ENCODE measurements at places on chromosomes 3 and 15.

DNA sequence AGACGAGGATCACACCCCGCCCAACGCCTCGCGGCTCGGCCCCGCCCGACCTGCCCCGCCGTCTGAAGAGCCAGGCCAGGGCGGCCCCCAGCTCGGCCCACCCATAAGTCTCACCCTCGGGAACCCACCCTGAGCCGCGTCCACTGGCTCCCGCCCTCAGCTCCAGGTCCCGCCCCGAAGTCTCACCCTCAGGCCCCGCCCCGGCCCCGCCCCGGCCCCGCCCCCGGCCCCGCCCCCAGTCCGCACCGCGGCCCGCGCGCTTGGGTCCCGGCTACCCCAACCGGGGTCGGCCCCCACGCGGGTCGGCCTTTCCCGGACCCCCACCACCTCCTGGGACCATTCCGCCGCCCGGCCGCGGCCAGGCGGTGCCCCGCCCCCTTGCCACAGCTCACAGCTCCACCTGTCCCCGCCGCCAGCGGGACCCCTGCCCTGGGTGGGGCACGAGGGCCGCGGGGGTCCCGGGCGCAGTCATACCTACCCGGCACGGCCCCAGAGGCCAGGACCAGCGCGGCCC is 489 bp downstream of the CSPG5 start:
- DNase-seq = peak; percentile 32

DNA sequence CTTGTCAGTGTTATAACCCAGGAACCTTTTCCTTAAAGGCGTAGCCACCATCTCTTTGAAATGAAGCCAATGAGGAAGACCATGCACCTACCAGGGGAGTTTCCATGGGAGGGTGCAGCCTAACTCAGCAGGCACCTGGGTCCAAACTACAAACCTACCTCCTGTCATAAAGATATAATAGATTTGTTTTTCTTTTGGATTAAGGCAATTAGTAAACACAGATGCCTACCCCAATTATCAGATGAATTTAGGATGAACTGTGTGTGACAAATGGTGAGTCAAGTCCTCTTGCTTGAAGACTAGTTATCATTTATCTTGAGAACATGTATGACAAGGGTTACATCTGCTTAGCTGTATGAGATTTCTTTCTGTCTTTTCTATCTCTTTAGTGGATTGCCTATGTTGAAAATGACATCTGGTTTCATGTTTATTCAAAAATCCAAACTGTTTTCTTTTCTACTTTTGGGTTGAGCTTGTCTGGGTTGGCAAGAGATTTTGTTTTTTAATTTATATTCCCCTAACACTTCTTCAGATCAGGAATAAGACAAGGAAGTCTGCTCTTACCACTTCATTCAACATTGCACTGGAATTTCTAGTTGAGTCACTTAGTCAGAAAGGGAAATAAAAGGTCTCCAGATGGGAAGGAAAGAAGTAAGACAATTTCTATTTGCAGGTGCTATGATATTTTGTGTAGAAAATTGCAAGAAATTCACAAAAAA is 149.9 kb downstream of the NEK10 start:
- DNase-seq = no peak

- no peak for DNase-seq
Measured at GRCh38 chr15:85955501-85956391, 123.9 kb upstream of the AGBL1 start.

DNA sequence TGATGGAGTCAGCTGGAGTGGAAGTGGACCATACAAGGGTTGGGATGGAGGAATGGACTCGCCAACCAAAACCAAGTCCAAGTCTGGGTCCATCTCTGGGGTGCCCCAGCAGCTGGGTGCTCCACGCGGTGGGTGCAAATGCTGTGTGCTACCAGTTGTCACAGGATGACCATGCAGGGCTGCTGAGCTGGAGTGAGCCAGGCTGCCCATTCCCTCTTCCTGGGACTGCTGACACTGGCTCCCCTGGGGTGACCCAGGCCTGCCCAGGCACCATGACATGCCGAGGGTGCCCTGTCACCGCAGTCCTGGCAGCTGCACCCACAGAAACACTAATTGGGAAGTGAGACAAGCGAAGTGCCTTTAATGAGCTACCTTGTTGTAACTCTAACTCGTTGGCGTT is 140.2 kb downstream of the TPRA1 start:
- no peak for DNase-seq

DNA sequence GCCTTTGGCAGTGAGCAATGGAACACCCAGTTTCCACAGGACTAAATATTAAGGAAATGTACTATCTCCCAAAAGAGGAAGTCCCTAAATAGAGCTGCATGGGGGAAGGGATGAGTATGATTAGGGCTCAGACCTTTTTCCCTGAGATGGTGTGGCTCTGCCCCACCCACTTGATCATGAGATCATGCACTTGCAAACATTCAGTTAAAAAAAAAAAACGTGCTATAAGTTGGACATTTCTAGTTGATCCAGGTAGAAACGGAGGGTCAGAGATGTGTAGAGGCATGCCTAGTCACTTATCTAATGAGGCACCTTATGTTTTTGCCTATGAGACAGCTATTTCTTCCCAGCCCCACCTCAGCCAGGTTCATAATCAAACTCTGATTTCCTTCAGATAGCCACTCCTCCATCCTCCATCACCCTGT is 24.5 kb upstream of the SSR3 start:
- no peak for DNase-seq

GRCh38 chr3:146783446-146783845 is 178.3 kb upstream of the PLSCR5 start:
- no peak for DNase-seq

- no peak for DNase-seq
Measured at GRCh38 chr3:26636096-26636727, 13.6 kb downstream of the LRRC3B start.

DNA sequence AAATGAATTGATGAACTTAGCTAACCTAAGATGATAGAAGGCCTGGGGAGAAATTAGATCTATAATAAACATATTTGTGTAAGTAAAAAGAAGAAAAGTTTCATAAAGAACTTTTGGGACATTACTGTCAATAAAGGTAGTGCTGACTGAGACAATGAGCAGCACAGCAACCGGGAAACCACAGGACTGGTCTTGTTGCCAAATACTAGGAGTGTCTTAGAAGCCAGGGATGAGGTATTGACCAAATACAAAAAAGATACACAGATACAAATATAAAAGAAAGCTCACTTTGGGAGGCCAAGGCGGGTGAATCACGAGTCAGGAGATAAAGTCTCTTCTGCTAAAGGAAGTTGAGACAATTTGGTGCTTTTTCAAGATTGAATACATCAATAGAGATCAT is 362.4 kb upstream of the ZNF385D start:
- DNase-seq = no peak

DNA sequence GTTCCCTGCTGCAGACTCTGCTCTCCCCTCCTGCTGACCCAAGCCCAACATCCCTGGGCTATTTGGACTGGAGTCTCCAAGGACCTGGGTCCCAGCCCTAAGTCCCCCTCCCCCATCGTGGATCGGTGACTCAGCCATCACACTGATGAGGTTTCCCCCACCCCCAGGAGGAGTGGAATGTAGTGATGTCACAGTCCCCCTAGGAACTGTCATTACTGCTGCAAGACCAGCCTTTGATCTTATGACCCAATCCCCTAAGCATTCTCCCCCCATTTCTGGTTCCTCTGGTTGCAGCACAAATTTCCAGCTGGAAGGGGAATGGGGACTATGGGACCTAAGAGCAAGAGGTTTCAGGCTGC is 63.4 kb upstream of the CSPG4 start:
- DNase-seq = no peak

DNA sequence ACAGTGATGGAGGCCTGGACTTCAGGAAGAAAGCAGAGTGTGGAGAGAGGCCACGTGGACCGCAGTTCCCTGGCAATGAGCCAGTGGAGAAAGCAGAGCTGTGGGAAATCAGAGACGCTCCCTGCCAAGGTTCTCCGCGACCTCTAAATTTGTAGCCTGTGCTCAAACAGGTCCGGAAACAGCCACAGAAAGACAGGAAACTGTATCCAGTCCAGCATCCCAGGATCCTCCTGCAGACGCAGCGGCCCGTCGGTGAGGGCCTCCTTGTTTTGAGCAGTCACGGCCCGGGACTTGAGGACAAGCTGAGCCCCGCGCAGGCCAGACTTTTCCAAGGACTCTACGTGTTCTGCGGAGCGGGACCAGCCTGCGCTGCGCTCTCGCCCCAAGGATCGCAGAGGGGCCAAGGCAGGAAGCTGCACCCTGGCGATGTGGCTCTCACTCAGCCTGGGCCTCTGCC is 22.3 kb downstream of the RPSA start:
- DNase-seq = no peak

DNA sequence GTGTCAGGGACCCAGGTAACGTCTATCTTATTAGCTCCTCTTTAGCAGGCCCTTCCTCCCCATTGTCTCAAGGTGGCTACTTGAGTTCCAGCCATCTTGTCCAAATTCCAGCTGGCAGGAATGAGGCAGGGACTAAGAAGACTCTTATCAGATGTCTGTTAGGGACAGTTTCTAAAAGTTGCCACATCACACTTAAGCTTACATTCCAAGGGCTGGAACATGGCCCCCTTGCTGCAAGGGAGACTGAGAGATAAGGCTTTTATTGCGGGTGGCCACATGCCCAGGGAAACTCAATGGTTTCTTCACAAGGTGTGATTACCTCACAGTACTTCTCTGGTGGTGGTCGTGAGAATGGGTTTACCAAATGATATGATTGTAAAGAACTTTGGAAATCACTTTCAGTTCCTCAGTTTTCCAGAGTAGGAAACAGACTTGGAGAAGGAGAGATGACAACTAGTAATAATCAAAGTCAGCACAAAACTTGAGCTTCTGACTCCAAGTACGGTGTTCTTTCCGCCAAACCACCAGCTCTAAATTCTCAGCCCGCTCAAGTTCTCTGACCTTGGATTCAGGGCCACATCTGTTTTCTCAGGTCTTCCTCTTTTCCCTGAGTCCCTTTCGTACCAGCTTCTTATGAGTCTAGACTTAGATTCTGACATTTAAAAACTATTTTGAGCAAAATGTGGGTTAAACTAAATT is 14.2 kb downstream of the PDIA5 start:
- no peak for DNase-seq

DNA sequence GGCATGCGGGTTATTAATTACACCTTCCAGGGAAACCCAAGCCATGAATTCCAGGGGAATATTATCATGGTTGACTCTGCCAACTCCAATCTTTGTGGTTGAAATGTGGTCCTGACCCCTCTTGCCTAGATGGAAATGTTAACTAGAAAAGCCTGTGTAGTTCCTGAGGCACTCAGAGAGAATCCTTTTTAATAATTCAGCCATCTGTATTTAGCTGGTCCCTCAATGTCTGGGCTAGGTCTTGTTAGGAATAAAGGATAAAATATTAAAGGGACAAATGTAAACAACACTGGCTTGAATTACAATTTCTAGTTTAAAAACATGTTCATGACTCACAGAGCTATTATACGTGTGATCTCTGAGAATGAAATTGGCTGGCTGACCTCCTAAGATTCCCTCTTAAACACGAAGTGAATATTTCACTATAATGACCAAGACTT is 435.2 kb upstream of the SUCLG2 start:
- DNase-seq = no peak

- no peak for DNase-seq
Measured at GRCh38 chr3:18010001-18010400, 267.6 kb upstream of the TBC1D5 start.

DNA sequence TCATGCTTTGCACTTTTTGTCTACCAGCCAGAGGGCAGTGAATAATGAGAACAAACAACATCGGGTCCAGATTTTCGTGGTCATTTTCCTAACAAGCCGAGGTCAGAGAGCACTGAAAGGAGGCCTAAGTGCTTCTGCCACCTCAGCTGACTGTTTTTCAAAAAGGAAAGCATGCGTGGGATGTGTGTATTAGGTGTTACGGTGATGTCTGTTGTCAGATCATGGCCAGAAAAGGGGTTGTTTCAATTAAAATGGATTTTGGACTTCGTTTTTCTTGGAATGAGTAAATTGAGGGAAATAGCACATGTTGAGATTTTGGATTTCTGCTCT is 99.5 kb downstream of the APBA2 start:
- no peak for DNase-seq

DNA sequence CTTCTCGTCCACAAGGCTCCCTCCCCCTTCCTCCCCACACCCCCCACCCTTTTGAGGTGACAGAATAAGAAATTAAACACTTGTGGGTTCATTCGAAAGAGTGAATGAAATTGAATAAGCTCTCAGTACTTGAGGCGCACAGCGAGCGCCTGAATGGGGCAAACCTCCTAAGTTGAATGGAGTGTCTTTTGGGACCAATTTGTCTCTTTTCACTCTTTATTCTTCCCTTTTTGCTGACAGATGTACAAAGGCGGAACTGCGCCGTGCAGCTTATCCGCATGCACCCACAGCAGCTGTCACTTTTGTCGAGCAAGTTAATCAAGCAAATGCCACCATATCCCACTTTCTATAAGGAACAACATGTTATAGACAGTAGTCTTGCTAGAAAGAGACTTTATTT is 47.9 kb upstream of the FEZF2 start:
- no peak for DNase-seq

- DNase-seq = no peak
Measured at GRCh38 chr3:150926328-150926727, 21.1 kb upstream of the MINDY4B start.

GRCh38 chr3:102161384-102162006 is 273.3 kb upstream of the ZPLD1 start:
- DNase-seq = no peak

DNA sequence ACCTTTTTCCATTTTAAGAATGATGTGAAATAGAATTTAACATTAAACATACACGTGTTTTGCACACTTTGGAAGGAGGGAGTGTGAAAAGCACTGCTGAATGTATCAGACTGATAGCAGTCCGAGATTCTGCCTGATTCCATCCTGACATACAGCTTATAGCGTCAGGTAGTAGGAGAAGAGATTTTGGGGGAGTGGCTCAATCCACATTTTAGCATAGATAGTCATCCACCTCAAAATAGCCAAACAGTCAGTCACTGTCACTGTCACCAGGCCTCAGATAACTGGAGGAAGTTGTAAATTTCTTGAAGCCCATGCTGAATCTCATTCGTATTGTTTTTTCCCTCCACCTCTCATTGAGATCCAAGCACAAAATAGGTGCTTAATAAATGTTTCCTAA is 35.4 kb upstream of the ARHGEF26 start:
- DNase-seq = no peak

DNA sequence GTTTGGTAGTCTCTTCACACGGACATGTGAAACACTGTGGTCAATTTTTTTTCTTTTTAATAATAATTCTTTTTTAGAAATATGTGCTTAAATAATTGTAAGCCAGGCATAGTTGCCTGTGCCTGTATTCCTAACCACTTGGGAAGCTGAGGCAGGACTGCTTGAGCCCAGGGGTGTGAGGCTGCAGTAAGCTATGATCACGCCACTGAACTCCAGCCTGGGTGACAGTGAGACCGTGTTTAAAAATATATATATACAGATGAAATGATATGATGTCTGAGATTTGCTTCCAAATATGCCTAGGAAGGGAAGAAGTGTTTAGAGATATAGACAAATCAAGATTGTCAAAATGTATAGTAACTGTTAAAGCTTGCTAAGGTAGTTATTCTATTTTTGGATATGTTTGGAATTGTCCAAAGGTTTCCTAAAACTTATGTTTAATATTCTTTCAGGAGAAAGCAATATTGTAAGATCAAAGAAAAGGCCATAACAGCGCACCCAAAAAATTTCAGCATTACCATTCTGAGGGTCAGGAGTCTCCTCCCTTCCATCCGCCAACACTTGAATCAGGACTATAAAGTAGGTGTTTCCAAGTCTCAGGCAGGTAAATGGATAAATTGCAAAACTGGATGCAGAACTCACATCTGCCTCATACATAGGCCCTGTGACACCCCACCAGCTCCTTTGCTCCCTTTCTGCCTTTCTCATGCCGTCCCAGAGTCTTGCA is 532 bp upstream of the SELENOT start:
- no peak for DNase-seq

All from COLO829 (cell line).